ENCODE measurements at places on chromosomes 7 and 10.

DNA sequence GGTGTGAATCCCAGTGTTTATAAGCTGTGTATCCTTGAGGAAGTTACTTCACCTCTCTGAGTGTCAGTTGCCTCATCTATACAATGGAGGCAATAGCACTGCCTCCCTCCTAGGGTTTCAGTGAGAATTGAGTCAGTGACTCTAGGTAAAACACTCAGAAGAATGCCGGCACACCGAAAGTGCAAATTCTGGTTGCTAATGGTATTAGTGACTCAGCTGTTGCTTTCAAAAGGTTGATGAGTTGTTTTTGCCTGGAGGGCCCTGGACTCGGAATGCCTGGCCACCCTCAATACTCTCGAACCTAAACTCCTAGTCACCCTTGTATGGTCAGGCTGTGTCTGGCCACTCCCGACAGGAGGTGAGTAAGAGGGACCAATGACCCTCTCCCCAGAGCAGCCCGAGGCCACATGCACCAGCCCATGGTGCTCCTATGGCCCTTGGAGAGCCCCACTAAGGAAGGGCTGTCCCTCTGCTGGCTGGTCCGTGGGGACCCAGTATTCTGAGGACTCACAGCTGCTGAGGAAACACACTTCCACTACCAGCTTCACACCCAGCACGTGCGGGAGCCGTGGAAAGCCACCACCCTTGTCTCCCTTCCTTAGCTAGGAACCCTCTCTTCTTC is 60.2 kb downstream of the CALML3 start:
- H3K4me1 ChIP-seq, result peaks cover under 1% of the 10 kb centered on the region
- H3K4me3 ChIP-seq, result no peak overlapping the region

- H3K27me3 ChIP-seq, result no peaks in the 10 kb centered on the region
- no peaks in the 10 kb centered on the region for H3K36me3 ChIP-seq
- no peak for DNase-seq
- no peaks in the 10 kb centered on the region for H3K4me1 ChIP-seq
- H3K4me3 ChIP-seq, result no peak overlapping the region
- H3K27ac ChIP-seq, result no peak overlapping the region
Observed at GRCh38 chr7:25353196-25353595, 124.9 kb upstream of the NPVF start.

GRCh38 chr10:24350070-24350921 is 141.4 kb downstream of the KIAA1217 start:
- no peaks in the 10 kb centered on the region for H3K36me3 ChIP-seq
- H3K4me3 ChIP-seq, result no peak overlapping the region
- H3K27me3 ChIP-seq, result no peaks in the 10 kb centered on the region
- no peak for DNase-seq
- H3K4me1 ChIP-seq, result no peaks in the 10 kb centered on the region
- no peak overlapping the region for H3K27ac ChIP-seq

- no peak overlapping the region for H3K4me3 ChIP-seq
- no peaks in the 10 kb centered on the region for H3K36me3 ChIP-seq
- H3K27me3 ChIP-seq, result no peaks in the 10 kb centered on the region
Observed at GRCh38 chr7:25624051-25624450, 395.8 kb upstream of the NPVF start.

DNA sequence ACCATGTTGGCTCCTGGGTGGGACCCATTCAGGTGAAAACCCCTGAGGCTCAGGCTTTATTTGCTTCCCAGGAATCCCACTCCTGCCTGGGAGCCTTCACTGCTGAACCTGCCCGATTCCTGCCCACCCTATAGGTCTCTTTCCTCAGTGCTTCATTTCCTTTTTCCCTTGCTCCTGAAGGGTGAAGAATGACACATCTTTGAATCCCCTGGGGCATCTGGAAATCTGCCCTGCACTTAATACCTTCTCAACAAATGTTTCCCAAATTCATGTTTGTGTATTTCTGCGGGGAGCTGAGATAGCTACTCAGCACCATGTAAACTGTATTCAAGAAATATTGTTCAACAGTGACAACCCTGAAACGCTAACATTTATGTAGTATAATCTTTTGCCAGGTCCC is 10.3 kb upstream of the PCBD1 start:
- H3K4me3 ChIP-seq, result no peak overlapping the region
- no peak overlapping the region for H3K27ac ChIP-seq
- DNase-seq, result no peak
- H3K4me1 ChIP-seq, result no peaks in the 10 kb centered on the region

GRCh38 chr7:44985033-44985695 is 6.3 kb upstream of the MYO1G start:
- H3K27ac ChIP-seq, result peak overlapping the region; percentile 89
- no peak for DNase-seq
- peaks cover 47% of the 10 kb centered on the region for H3K36me3 ChIP-seq
- H3K27me3 ChIP-seq, result no peaks in the 10 kb centered on the region
- H3K4me3 ChIP-seq, result peak overlapping the region; percentile 95
- peaks cover 60% of the 10 kb centered on the region for H3K4me1 ChIP-seq

DNA sequence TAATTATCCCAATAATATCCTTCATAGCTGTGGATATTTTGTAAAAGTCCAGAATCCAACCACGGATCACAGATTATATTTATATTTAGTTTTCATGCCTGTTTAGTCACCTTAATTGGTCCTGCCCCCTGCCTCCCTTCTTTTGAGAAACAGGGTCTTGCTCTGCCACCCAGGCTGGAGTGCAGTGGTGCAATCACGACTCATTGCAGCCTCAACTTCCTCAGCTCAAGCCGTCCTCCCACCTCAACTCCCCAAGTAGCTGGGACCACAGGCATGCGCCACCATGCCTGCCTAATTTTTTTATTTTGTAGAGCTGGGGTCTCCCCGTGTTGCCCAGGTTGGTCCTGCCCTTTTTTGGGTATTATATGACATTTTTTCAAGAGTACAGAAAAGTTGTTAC is 129.4 kb downstream of the KAT6B start:
- H3K36me3 ChIP-seq, result no peaks in the 10 kb centered on the region
- no peak overlapping the region for H3K4me3 ChIP-seq
- H3K4me1 ChIP-seq, result no peaks in the 10 kb centered on the region
- DNase-seq, result no peak
